Right ventricle myocardium superior (tissue), 1 donor: ENCODE measurements at places on chromosomes 7 and 10.

DNA sequence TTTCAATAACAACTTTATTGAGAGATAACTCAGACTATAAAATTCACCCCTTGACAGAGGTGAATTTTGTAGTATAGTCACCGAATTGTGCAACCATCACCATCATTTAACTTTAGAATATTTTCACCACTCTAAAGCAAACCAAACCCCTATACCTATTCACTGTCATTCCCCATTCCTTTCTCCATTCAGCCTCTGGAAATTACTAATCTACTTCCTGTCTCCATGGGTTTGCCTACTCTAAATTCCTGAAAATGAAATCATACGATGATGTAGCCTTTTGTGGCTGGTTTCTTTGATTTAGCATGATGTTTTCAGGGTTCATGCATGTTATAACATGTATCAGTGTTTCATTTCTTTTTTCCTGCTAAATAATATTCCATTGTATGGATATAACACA lies 15.6 kb upstream of the LMTK2 start:
- DNase-seq, result no peak

- no peak for DNase-seq
Observed at GRCh38 chr10:10958041-10958440, 59.6 kb upstream of the CELF2 start.

DNA sequence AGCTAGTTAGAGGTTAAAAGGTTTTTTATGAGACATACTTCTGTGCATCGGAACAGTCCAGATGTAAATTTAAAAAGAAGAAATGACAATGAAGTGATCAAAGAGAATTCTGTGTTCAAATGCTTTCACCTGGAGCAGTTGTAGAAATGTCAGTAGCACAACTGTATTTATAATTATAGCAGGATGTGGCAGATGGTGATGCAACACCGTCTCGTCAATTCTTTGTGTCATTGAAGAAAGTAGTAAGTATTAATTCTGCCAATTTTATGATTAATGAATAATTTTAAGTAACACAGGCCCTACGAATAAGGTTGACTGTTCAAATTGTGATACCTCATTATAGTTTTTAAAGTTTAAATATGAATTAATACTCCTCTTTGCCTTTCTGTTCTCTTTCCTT lies 171.1 kb downstream of the ADK start:
- no peak for DNase-seq

DNA sequence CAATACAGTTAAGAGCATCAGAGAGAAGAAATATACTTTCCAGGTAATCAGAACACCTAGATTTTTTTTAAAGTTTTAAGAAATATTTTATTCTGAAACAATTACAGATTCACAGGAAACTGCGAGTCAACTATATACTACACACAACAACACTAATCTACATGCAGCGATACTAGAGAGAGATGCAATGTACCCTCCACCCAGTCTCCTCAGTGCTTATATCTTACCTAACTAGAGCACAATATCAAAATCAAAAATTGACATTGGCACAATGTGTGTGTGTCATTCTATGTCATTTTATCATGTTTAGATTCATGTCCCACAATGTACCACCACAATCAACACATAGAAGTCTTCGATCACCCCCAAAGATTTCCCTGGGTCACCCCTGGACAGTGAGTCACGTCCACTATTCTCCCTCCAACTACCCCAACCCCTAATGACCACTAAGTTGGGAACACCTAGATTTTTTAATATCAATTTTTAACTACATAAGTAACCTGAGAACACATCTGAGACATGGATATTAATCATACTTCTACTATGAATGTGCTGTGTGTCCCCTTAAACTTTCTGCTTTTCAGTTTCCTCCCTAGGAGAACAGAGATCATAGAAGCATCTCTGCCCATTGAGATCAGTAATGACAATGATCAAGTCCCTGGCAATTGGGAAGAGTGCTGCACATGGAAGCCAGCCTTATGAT lies 86.5 kb downstream of the GSAP start:
- DNase-seq, result no peak

DNA sequence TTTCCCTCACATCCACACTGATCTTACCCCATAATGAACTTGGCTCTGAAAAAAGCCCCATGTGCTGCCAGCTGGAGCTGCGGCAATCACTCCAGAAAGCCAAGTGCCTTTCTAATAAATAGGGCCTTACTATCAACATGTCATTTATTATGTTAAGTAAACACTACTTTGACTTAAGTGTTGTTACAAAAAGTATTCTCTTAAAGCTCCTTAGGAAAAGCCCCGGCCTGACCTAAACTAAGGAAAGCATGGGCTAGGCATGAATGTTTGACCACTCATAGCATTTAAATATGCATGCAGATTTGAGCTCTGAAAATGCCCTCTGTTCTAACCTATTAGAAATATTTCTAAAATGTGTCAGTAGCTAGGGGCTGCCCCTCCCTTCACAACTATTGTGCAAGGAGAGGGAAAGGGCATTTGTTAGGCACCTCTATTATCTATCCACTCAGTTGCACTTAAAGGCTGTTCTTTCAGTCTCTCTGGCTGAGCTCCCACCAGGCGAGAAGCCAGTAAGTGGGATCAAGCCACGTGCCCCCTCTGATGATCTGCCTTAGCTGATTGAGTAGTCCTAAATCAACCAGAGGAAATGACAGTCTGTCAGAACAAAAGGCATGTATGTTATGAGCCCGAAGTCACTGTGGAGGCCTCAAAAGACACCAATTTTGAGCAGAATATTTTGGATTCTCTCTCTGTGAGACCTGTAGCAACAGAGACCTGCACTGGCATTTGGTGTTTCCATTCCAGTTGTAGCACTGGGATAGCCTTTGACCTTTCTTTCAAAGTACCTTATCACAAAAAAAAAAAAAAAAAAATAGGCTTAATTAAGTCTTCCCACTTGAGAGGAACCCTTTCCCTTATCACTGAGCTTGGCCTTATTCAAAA lies 77.1 kb downstream of the ITGB8 start:
- peak; percentile 87 for DNase-seq

- no peak for DNase-seq
Observed at GRCh38 chr7:155216475-155217272, 81.0 kb upstream of the INSIG1 start.

DNA sequence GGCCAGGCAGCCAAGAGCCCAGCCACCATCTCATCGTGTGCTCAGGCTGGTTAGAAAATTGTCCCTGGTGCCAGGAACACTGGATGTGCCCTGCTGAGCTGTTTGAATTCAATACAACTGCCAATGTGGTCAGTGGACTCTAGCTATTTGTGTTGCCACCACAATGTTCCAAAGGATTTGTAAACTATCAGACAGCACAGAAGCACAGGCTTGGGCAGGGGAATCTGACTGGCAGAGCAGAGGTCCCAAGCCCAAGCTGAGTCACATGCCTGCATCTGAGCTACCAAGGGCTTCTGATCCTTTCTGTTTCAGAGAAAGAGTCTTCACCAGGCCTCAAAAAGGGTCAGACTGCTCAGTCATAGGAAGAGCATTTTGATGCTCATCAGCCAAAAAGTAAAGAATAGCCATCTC lies 232.1 kb upstream of the SEMA3C start:
- DNase-seq, result peak; percentile 51

DNA sequence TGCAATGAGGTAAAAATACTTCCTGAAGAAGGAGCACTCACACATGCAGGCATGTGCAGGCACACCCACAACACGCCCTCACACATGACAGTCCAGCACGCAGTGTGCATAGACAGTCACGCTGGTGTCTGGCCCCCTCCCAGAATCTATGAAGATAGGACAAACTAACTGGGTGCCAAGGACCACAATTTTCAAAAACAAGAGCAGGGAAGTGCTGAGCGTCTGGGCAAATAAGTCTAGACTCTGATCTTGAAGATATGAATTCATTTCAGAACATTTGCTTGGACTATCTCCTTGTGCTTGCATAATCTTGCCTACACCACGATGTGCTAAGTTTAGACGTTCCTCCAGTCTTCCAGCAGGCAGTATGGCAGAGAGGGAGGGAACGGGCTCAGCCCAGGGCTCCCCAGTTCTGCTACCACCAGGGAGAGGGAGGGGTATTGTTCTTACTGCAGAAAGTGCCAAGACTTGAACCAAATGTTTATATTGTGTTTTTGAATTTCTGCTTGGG lies 276.5 kb upstream of the KLF6 start:
- DNase-seq, result peak; percentile 69

- no peak for DNase-seq
Observed at GRCh38 chr7:82221152-82221674, 222.4 kb downstream of the CACNA2D1 start.

GRCh38 chr10:124347956-124348355 lies 70.8 kb downstream of the OAT start:
- DNase-seq, result no peak

DNA sequence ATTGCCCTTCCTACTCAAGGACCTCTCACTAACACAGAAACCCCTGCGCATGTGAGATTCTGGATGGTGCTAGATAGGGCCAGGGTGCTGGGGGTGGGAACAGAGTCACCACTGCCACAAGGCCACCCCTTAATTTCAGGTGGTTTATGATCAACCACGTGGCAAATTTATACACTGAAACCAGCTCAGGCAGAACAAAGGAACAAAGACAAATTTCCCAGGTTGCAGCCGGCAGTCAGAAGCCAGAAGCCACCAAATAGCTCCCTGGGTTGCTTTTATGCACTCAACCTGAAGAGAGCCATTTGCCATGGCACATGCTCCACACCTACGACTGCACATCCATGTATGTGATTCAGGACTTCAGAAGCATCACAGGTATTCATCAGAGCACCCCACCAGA lies 2.5 kb downstream of the VOPP1 start:
- no peak for DNase-seq

- no peak for DNase-seq
Observed at GRCh38 chr7:46150721-46151120, 229.6 kb upstream of the IGFBP3 start.

DNA sequence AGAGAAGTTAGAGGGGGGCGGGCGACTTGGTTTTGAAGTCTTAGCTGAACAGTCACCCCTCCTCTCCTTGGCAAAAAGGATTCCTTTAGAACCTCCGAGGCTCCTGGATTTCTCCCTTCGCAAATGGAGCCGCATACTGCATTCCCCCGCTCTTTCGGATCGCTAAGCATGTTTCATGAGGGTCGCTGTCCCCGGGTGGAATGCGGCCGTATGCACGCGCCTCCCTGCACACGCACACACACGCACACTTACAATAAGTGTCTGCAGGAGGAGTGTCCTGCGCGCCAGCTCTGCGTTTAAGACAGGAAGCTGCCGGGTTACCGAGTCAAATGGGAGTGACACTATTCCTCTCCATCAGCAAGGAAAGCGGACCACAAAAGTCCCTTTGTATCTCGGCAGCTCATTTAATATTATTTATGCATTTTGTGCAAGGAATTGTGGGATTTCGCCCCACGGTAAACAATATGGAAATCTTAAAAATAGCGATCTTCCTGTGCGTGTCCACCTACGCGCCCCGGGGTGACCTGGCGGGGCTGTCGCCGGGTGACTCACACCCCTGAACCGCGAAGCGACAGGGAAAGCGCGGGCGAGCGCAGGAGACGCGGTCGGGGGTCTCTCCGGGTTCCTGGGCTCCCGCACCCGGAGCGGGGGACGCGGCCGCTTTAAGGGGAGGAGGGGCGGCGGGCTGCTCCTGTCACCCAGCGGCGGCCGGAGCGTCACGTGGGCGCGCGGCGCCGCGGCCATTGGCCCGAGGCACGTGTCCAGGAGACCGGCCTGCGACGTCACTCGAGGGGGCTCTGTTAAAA lies 988 bp upstream of the EN2 start:
- DNase-seq, result peak; percentile 76

GRCh38 chr10:5891009-5891408 lies 966 bp downstream of the FBH1 start:
- no peak for DNase-seq

- peak; percentile 78 for DNase-seq
Observed at GRCh38 chr10:110794808-110795207, 76.9 kb upstream of the PDCD4 start.

GRCh38 chr7:40700653-40701421 lies 566.0 kb downstream of the SUGCT start:
- DNase-seq, result no peak

DNA sequence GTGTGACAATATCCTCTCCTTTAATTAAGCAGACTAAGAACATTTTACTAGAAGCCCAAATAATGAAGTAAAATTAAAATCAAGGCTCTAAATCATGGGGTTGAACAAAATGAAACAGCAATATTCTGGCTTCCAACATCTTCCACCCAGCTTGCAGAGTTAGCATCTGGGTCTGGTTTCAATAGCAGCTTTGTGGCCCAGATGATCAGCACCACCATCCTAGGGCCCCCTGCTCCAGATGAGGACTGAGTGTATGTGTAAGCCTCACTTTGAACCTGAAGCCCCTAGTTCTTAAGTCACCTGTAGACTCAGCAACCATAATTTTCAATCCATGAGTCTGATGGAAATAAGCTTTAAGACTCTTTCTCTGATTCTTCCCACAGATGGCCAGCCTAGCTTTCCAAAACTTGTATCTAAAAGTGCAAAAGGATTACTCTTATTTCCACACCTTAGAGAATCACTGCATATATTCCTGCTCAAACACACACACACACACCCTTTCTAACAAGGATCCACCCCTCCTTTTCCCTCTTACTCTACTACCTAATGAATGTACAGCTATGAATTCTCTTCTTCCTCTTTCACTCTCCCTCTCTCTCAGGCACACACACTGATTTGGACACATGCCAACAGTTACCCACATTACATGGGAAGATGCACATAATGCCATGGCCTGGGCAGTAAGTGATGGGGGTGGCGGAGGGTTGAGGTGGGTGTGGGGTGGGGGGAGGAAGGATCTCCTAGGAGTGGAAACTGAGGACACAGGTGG lies 3.5 kb downstream of the DENND11 start:
- no peak for DNase-seq

GRCh38 chr10:101367569-101368453 lies 13.8 kb downstream of the BTRC start:
- no peak for DNase-seq

GRCh38 chr7:148711191-148712102 lies 12.7 kb downstream of the CUL1 start:
- no peak for DNase-seq

GRCh38 chr10:50447691-50448090 lies 176.1 kb downstream of the SGMS1 start:
- no peak for DNase-seq

DNA sequence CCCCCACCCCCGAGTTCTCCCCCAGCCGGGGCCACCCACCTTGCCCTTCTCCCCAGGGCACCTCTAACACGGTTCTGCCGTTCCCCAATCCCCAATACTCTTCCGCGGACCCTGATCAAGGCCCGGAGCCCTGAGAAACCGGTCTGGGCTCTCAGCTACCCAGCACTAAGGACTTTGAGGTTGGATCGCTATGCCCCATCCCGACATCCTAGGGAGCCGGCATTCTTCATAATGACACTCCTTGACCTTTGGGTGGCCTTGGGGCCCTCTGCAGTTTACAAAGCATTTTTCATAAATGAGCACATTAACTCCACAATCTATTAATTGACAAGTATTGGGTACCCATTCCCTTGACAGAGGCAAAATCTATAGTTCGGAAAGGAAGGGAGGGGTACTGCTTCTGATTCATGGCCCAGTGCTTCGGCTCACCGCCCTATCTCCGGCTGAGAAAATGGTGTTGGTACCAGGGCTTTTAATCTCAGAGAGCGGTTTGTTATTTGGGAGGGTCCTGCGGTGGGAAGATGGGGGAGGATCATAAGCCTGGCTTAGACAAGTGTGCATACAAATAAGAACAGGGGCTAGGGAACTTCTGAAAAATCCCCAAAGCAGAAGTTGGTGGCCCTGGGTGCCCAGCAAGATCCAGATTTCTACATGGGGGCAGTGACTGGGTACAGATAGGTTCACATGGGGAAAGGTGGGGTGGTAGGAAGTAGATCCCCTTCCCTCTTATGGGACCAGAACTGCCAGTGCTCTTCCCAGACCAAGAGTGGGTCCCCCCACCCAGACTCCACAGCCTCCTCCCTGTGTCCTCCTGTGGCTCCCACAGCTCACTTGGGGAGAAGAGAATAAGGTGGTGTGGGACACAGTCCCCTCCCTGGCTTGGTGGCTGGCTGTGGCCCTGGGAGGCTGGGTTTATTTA lies 3.2 kb downstream of the IMPDH1 start:
- no peak for DNase-seq
